ENCODE measurements at places on chromosomes 13 and 19.

DNA sequence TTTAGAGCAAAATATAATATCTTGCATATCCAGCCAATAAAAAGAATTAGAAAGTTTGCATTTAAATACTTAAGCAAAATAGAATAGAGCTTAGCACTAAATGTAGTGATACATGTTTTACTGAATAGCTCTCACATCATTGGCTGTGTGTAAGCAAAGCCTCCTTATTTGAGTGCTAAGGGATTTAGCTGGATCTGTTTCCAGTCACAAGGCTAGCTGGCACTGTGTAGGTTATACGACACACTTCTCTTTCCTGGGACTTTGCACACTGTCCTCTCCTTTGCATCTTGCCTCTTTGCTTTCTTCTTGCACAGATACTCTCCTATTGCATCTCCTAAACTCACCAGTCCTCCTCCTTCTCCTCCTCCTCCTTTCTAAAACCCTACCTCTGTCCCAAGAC is 423.8 kb downstream of the KLF5 start:
- H3K4me3 ChIP-seq = no peak overlapping the region
- H3K27ac ChIP-seq = no peak overlapping the region
- no peaks in the 10 kb centered on the region for H3K27me3 ChIP-seq
- no peaks in the 10 kb centered on the region for H3K4me1 ChIP-seq

- peaks cover 18% of the 10 kb centered on the region for H3K36me3 ChIP-seq
- peaks cover 16% of the 10 kb centered on the region for H3K4me1 ChIP-seq
- H3K27me3 ChIP-seq = no peaks in the 10 kb centered on the region
- H3K27ac ChIP-seq = no peak overlapping the region
- no peak overlapping the region for H3K4me3 ChIP-seq
These were observed 62.9 kb downstream of the ZC3H13 start for GRCh38 chr13:45989607-45990006.

GRCh38 chr19:55687281-55688201 is 12.5 kb downstream of the EPN1 start:
- no peaks in the 10 kb centered on the region for H3K4me1 ChIP-seq
- H3K27me3 ChIP-seq = no peaks in the 10 kb centered on the region
- no peak for DNase-seq
- H3K36me3 ChIP-seq = peaks cover 57% of the 10 kb centered on the region

GRCh38 chr13:90538063-90538462 is 809.4 kb upstream of the MIR17HG start:
- no peak for DNase-seq
- no peaks in the 10 kb centered on the region for H3K36me3 ChIP-seq
- H3K4me1 ChIP-seq = no peaks in the 10 kb centered on the region
- H3K27ac ChIP-seq = no peak overlapping the region
